ENCODE measurements at places on chromosomes 13 and 19. TPM values are rescaled to one million over a fixed set of nuclear protein-coding genes. Genes with fewer than 3 reads are reported as not detected.
A peak's percentile ranks its signal among the peaks of the same experiment; 100 is the strongest.

The CYP2B6 gene
- not detected for total RNA-seq

- DNase-seq = no peak
Observed at GRCh38 chr13:28630869-28631268, 28.1 kb upstream of the POMP start.

DNA sequence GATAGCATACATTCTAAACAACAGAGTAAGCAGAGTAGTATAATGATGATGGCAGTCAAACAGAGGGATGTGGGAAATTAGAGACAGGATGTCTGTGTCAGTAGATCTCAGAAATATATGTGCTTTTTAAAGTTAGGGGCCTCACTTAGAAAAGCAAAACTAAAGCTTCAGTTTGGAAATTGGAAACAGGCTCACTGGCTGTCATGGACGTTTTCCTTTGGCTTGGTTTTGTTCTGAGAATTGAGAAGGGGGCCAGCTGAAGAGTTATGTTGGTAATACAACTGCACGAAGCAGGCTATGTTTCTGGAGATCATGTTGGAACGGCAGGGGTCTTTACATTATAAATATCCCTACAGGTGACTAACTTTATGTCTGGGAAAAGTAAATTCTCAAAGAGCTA, 261.3 kb downstream of the LMO7 start:
- no peak for DNase-seq

DNA sequence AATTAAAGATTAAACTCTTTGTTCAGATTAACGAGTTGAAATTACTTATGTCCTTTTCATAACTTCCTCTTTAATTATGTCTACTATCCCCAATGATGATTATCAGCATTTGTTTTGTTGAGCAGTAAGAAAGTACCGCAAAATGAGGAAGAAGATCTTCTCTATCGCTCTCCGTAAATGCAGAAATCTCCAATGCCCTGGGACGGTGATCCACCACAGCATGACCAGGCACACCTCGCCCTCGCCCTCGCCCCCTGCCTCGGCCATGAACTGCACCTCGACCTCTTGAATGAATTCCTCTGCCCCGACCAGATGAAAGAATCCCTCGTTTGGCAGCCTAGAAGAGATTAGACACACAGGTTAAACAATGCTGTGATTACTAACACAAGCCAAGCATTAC, 69.1 kb downstream of the RBM26 start:
- DNase-seq = peak; percentile 30

DNA sequence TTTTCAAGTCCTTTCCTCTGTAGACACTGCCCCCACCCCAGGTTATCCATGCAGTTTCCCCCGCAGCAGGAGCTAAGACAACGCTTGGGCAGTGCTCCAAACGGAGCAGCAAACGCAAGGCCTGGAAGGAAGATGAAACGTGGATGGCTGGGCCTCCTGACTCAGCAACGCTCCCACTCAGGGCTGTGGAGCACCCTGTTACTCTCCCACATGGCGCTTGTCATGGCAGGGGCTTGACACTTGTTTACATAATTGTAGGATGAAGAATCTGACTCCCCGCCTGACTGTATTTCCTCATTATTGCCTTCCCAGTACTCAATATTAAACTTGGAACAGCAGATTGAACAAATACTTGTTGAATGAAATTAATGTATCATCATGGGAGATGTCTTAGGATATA, 799 bp upstream of the C1QTNF9B start:
- no peak for DNase-seq

GRCh38 chr13:113922412-113923118, 51.3 kb downstream of the C13orf46 start:
- no peak for DNase-seq
